ENCODE measurements at places on chromosomes 3 and 15.

GRCh38 chr3:158859362-158859761, 57.5 kb downstream of the MFSD1 start:
- no peak for DNase-seq

- DNase-seq, result no peak
These were observed 106.7 kb downstream of the DPH6 start for GRCh38 chr15:35439291-35439690.

- peak; percentile 80 for DNase-seq
These were observed at the start of gene TMEM115 for GRCh38 chr3:50358911-50359759. TMEM115 (minus strand) TSS chr3:50359521; CDS start chr3:50359063, 458 bp downstream.

GRCh38 chr3:127914584-127914983, 448 bp upstream of the KBTBD12 start:
- no peak for DNase-seq

- DNase-seq, result no peak
These were observed 286.3 kb upstream of the ROBO2 start for GRCh38 chr3:76753599-76753998.

DNA sequence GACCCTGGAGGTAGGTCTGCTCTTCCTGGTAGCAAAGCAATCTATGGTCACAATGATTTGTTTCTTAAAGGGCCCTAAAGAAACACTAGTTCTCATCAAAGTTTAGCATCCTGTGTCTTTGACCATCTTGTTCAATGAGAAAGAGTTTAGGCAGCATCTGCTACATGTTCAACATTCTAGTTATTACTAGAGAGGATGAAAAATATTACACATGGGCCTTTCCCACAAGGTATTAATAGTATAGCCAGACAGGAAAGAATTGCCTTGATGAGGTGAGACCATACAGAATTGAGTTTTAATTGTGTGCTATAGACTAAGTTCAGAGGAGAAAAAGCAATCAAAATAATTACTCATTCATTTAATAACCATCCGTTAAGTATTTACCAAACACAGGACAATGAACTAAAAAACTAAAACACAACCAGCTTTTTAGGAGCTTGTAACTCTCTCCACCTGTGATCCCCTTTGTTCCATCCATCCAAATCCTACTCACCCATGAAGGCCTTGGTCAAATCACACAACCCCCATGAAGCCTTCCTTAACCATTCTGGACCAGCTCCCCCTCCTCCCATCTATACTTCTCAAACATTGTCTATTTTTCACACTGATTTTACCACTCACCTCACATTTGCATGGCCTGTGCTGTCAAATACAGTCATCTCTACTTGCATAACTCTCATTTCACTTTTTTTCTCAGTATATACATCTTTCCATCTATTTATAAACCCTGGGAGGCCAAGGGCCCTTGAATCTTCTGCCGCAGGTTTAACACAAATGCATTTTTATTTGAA, 122.9 kb downstream of the RORA start:
- DNase-seq, result no peak

- DNase-seq, result no peak
These were observed 104.0 kb downstream of the VGLL4 start for GRCh38 chr3:11539677-11540076.

- DNase-seq, result no peak
These were observed 38.4 kb downstream of the OXSR1 start for GRCh38 chr3:38203690-38204089.

- no peak for DNase-seq
These were observed 192.3 kb upstream of the SGO1 start for GRCh38 chr3:20378315-20378714.

DNA sequence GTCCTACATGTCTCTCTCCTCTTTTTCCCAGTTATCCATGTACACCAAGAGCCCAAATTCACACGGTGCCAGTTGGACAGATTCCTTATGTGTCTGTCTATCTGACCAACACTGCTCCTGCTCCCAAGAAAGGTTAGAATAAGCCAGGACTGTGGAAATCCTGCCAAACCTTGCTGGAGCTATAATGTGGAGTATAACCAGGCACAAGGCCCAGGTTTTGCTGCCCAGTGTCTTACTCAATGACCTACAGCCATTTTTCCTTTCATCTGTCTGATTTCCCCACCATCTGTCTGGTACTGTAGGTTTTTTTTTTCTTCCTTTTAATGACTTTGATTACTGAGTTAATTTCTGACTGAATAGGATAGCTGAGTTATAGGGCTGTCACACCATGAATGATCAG, 26.5 kb upstream of the MINDY4B start:
- no peak for DNase-seq

GRCh38 chr3:189587664-189588040, 43.5 kb upstream of the TP63 start:
- DNase-seq, result no peak

DNA sequence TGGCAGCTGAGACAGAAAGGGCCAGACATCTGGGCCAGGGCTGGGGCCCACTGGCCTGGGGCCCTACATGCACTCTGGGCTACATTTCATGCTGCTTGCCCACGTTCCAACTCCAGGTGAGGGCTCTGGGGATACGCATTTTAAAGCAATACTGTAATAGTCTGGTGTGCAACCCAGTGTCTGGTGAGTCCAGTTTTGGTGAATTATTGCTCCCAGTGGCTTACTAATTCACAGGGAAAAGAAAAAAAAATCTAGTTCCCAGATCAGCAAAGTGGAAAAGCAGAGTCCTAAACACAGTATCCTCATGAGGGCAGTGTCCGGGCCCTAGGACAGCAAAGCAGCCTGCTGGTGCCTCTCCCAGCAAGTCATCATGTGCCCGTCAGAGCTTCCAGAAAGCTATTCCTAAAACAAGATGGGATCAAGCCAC, 82.4 kb downstream of the CCNL1 start:
- no peak for DNase-seq

- DNase-seq, result no peak
These were observed 4.0 kb upstream of the LMCD1 start for GRCh38 chr3:8497582-8497981.

- no peak for DNase-seq
These were observed 767 bp downstream of the WDR48 start for GRCh38 chr3:39052583-39052982.

DNA sequence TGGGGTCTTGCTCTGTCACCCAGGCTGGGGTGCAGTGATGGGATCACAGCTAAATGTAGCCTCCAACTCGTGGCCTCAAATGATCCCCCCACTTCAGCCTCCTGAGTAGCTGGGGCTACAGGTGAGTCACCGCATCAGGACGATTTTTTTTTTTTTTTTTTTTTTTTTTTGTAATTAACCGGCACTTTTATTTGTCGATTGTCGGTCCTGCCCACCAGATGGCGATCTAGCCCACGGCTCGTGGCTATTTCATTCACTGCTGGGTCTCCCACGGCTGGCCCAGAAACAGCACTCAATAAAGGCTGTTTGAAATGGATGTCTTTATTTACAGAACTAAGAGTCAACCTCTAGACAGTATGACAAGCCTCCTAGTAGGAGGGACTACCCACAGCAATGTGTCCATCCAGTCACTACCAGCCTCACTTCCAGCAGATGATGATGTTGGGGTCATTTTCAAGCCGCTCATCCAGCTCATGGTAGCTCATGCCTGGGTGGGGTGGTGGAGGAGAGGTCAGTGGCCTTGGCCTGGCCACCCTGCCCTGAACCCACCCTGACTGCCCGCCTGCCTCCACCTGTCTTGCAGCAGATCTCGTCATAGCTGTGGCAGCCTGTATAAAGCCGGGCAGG, 1.8 kb upstream of the ZMYND10 start:
- no peak for DNase-seq

All from stimulated activated CD8-positive, alpha-beta memory T cell treated with anti-CD3 and anti-CD28 coated beads, Interleukin-4, amount 100 ng/mL, for 1 hour (primary cell).